ENCODE measurements at places on chromosomes 3 and 15. TPM values are rescaled to one million over a fixed set of nuclear protein-coding genes. Genes with fewer than 3 reads are reported as not detected.

- no peak for DNase-seq
Observed at GRCh38 chr3:1103525-1103924, 10.7 kb downstream of the CNTN6 start.

DNA sequence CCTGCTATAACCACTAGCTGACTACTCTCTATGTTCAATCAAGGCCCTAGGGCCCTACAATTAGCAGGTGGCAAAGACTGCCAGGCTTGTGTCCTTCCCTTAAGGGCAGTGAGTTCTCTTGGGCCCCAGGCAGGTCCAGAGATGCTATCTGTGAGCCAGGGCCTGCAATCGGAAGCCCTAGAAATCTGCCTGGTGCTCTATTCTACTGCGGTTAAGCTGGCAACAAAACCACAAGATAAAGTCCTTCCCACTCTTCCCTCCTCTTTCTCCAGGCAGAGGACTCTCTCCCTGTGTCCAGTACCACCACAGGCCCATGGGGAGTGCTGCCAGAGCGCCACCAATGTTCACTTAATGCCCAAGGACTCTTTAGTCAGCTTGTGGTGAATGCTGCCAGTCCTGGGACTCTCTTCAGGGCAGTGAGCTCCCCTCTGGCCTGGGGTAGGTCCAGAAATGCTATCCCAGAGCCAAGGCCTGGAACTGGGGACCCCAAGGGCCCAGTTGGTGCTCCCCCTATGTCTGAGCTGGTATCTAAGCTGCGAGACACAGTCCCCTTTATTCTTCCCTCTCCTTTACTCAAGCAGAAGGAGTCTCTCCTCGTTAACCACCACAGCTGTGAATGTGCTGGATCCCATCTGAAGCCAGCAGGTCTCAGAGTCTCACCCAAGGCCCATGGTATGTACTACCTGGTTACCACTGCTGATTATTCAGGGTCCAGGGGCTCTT, 34.7 kb downstream of the XXYLT1 start:
- no peak for DNase-seq

GRCh38 chr3:48347500-48347899, 14.0 kb upstream of the SPINK8 start:
- DNase-seq, result no peak

DNA sequence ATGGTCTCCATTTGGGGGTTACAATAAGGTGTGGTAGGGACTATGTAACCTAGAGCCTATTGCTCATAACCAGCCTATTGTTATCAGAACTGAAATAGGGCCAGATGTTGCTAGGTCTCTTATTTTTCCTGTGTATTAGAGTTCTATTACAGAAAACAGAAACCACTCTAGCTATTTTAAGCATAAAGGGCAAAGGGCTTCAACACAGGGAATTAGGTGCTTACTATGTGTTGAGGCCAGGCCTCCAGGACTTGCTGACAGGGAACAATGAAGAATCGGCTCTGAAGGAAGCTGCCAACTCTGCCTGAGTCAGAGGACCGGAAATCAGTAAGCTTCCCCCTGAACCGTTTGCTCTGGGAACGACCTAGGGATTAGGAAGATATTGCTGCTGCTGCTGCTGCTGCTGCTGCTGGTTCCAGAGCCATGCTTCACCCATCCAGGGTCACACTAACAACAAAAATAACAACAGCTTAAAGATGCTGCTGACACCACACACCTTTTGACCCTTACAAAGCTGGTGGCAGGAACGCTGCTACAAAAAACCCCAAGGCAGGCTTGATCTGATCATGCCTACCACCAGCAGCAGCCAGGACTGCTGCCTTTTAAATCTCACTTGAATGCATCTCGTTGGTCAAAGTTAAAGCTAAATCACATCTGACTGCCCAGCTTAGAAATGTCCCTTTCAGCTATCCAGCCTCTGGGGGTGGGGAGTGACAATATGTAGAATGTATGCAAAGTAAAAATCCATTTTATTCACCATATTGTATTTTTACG, 276.9 kb upstream of the IL12A start:
- no peak for DNase-seq

DNA sequence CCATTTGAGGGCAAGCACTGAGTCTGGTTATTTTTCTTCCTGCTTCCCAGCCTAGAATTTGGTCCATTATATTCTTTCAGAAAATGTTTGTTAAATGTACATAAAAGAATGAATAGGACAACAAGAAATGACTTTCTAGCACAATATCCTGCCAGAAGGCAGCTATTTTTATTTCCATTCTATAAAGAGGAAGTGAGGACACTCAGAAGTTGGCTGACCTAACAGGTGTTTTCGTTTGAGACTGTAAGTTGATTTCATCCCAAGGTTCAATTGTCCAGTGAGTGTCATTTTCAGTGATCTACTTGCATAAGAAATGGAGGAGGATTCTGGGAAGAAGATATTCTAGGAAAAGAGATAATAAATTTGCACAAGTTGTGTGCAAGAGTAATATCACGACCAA, 191.9 kb upstream of the POU1F1 start:
- no peak for DNase-seq

DNA sequence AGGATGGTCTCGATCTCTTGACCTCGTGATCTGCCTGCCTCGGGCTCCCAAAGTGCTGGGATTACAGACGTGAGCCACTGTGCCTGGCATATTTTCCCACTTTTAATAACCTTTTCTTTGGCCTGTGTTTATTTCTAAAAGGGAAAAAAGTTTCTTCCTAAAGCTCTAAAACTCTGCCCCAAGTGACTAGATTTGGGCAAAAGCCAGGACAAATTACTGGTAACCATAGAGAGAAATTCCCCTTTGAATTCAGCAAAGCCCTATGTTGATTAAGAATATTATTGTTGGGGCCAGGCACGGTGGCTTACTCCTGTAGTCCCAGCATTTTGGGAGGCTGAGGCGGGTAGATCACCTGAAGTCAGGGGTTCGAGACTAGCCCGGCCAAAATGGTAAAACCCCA, 11.5 kb upstream of the TRPM7 start:
- no peak for DNase-seq

DNA sequence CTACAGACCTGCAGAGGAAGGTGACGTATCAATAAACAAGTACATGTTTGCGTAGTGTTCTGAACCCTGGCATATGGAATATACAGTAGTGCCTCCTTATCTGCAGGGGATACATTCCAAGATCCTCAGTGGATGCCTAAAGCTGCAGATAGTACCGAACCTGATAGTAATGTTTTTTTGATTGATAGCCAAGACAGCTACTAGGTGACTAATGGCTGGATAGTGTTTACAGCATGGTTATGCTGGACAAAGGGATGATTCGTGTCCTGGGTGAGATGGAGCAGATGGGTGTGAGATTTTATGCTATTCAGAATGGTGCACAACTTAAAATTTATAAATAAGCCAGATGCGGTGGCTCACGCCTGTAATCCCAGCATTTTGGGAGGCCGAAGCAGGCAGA, 55.8 kb upstream of the IGF2BP2 start:
- DNase-seq, result no peak

- no peak for DNase-seq
Observed at GRCh38 chr15:52737720-52738119, 52.4 kb downstream of the ONECUT1 start.

- DNase-seq, result no peak
Observed at GRCh38 chr3:72816862-72817355, 31.3 kb downstream of the SHQ1 start.

GRCh38 chr15:74403588-74403919, 30.2 kb downstream of the SEMA7A start:
- no peak for DNase-seq

GRCh38 chr15:25706176-25706955, 156.8 kb downstream of the ATP10A start:
- no peak for DNase-seq

DNA sequence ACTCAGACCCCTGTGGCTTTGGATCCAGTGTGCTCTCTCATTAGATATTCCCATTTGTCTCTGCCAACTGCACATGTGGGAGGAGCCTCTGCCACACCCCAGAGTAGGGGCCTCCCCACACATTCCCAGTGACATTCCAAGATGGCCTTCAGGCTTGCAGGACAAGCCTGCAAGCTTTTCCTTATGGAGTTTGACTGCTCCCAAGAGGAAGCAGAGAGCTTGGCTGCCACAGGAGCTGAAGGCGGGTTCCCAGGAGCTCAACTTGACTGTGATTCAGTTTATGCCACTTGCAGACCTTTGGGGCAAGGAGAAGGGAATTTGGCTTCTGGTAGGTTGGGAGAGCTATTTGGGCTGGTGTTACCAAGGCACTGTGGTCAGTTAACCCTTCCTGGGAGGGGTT, 22.5 kb upstream of the EPHB1 start:
- DNase-seq, result no peak

- DNase-seq, result no peak
Observed at GRCh38 chr3:32814361-32814760, 3.4 kb upstream of the TRIM71 start.

- no peak for DNase-seq
Observed at GRCh38 chr3:112634786-112635541, 6.0 kb downstream of the CCDC80 start.

DNA sequence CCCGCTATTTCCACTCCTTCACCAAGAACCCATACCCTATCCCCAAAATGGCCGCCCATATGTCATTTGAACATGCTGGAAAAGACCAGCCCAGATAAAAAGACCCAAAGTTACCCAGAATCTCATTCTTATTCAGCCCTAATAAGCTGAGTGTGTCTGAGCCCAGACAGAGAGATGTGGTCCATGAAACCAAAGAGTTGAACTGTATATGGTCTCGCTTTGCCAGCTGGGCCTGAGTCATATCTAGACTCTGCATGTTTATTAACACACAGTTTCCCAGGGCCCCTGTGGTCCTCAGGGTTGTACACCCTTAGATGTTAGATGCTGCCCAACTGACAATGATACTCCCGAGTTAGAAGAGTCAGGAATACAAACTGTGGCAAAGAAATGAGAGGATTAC, 201.9 kb upstream of the STRIT1 start:
- no peak for DNase-seq

- DNase-seq, result no peak
Observed at GRCh38 chr3:171399842-171400241, 60.4 kb downstream of the TNIK start.

DNA sequence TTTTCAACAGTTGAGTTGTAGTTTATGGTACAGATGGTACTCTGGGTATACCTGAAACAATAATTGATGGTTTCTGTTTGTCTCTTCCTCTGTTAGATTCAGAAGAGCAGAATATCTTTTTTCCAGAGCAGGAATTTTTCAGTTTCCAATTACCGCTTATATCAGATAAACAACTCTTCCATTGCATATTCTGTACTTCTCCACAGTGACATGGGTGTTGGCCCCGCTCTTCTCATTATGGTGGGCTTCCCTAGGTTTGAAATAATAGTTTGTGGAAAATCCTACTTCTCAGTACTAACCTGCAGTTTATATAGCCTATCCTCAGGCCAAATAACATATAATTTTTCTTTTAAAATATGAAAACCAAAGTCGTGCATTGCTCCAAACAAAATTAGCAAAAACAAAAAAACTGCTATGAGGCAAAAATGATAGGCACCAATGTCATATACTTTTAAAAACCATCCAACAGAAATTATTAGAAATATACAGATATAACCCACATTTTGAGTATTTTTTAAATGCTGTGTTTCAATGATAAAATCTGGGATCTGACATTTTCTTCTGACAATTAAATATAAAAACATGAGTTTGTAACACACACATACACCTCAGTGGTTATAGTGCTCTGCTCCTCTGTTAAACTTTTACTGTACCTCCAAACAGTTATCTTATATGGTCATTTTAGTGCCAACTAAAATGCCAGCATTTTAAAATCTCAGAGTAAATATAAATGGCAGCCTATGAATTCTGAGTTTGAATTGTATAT, 56.8 kb downstream of the CMSS1 start:
- DNase-seq, result no peak

Gene KNG1
- polyA plus RNA-seq, result not detected

Gene MRAS
- 19.1 TPM for polyA plus RNA-seq

Gene PP2D1
- polyA plus RNA-seq, result 0.66 TPM

Gene PLA2G4E
- not detected for polyA plus RNA-seq
